ENCODE measurements at places on chromosomes 3 and 15.

- DNase-seq: no peak
Observed at GRCh38 chr3:55719508-55719907, 232.4 kb upstream of the WNT5A start.

GRCh38 chr15:63939531-63940130 lies 105.9 kb upstream of the HERC1 start:
- no peak for DNase-seq

DNA sequence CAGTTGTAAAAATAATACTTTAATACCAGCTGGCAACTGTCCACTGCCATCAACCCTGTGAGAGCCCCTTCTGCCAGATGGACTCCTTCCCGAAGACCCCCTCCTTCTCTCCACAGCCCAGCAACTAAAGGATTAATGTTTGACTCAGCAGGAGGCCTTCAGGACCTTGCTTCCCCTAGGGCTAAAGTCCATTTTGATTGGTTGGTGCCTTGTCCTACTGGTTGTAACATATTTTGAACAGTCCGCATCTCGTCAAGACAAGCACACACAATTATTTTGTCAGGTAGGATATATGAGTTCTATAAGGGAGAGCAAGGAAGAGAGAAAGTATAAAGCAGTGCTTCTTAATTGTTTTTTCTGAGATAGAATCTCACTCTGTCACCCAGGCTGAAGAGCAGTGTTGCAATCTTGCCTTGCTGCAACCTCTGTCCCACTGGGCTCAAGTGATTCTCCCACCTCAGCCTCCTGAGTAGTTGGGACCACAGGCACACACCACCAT lies 18.6 kb downstream of the ACOX2 start:
- no peak for DNase-seq

DNA sequence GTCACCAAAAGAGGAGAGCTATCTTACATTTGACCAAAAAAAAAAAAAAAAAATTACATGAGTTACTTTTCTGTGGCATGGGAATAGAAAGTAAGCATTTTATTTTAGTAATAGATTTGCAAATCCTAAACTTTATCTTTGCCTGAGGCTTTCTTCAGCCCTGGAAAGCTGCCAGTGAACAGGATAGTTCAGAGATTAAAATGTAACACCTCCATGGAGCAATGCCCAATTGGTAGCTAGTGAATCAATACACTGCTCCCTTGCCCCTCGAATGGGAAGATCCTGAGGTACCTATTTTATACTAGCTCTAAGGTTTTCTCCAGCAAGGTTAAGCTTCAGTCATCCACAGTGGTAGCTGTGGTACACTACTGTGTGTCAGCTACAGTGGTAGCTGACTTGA lies 867.1 kb downstream of the NAALADL2 start:
- DNase-seq: no peak

- no peak for DNase-seq
Observed at GRCh38 chr15:84960391-84961113, 21.1 kb upstream of the PDE8A start.

- no peak for DNase-seq
Observed at GRCh38 chr15:66486887-66487286, 10.7 kb downstream of the SNAPC5 start.

GRCh38 chr15:43093026-43093425 lies 12.8 kb downstream of the UBR1 start:
- DNase-seq: no peak

DNA sequence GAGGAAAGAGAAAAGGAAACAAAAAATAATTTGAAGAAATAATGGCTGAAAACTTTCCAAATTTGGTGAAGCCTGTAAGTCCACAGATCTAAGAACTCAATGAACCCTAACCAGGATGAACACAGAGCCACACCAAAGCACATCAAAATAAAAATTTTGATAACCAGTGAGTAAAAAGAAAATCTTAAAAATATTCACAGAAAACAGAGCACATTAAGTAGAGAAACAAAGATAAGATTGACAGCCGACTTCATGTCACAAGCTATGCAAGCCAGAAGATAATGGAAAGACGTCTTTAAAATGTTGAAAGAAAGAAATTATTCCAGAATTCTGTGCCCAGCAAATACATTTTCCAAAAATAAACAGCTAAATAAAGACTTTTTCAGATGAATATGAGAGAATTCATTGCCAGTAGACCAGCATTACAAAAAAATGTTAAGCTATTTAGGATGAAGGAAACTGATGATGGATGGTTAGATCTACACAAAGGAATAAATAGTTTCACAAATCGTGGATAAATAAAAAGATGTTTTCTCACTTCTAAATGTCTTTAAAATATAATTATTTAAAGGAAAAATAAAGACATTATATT lies 140.2 kb upstream of the SKOR1 start:
- no peak for DNase-seq

DNA sequence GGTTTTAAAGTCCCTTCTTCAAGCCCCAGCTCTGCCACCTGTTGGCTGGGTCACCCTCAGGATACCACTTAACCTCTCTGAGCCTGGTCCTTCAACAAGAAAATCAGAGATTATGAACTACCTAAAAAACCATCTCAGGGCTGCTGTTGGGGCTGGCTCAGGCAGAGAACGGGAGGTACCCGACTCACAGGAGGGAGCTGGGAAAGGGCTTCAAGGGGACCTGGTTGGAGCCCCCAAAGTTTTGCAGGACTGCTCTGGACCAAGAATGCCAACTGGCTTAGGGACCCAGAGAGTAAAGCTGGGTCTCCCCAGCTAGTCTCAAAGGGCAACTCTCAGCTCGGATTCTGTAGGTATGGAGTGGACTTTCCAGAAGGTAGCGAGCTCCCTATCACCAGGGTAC lies 41.5 kb downstream of the WNT7A start:
- no peak for DNase-seq

- no peak for DNase-seq
Observed at GRCh38 chr3:185701611-185702261, 115.6 kb downstream of the SENP2 start.

GRCh38 chr15:35888815-35889214 lies 342.9 kb upstream of the DPH6 start:
- no peak for DNase-seq

DNA sequence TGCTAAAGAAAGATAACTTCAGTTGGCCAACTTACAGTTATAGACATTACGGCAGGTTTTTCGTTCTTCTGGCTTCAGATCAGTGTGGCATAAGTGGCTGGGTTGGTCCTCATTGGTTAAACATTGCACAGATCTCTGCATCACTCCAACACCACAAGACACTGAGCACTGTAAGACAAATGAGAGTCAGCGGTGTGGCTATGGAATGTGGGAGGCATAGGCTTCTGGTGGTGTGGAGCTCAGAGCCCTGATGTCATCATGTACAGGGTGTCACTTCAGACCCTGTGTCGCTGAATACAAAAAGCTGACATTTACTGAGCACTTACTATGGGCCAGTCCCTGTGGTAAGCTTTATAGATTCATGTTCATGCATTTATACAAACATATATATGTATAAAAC lies 146.0 kb downstream of the ADAMTS9 start:
- DNase-seq: no peak

DNA sequence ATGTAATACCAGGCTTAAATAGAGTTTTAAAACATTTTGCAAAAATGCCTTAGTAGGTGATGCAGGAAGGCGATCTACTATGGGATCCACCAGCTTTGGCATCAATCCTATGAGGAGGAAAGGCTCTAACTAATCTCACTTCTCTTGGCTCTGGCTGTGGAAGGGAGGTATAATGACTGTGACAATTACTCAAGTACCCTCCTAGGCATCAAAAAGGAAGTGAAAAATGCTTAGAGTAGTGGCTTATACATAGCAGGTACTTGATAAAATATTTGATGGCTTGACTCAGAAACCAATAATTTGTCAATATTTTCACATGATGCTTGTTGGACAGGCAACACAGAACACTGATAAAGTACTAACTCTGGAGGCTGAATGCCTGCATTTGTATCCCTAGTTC lies 34.1 kb upstream of the SERPINI2 start:
- no peak for DNase-seq

- DNase-seq: no peak
Observed at GRCh38 chr15:73712107-73712506, 27.9 kb downstream of the CD276 start.

GRCh38 chr3:9452417-9452816 lies 55.0 kb downstream of the SETD5 start:
- DNase-seq: no peak

- no peak for DNase-seq
Observed at GRCh38 chr3:50226888-50227389, 9.1 kb upstream of the GNAI2 start.

GRCh38 chr15:93882141-93882540 lies 349.2 kb upstream of the MCTP2 start:
- no peak for DNase-seq

GRCh38 chr3:9897408-9898372 lies 5.0 kb upstream of the IL17RE start:
- DNase-seq: no peak

GRCh38 chr3:36063992-36064391 lies 316.3 kb upstream of the STAC start:
- no peak for DNase-seq

DNA sequence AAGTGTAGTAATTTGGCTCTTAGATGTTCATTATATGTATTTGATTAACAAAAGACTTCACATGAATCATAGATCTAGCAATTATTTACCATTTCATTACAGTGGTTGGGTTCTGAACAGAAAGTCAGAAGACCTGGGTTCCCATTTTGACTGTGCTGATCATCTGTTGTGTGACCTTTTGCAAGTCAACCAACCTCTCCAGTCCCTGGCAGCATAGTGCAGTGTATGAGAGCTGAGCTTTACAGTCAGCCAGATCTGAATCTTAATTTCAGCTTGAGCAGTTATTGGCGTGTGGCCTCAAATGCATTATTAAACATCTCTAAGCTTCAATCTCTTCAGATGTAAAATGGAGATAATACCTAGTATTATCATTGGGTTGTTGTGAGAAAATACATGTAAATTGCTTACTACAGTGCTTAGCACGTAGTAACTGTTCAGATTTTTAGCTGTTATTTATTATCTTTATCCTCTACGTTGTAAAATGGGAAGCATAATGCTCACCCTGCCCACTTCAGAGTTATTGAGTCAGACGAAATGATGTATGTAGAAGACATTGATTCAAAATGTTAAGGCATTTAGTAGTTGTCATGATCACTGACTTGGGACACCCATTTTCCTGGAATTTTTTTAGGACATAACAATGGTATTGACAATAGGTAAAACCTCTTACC lies 104.0 kb downstream of the KLHL25 start:
- no peak for DNase-seq

DNA sequence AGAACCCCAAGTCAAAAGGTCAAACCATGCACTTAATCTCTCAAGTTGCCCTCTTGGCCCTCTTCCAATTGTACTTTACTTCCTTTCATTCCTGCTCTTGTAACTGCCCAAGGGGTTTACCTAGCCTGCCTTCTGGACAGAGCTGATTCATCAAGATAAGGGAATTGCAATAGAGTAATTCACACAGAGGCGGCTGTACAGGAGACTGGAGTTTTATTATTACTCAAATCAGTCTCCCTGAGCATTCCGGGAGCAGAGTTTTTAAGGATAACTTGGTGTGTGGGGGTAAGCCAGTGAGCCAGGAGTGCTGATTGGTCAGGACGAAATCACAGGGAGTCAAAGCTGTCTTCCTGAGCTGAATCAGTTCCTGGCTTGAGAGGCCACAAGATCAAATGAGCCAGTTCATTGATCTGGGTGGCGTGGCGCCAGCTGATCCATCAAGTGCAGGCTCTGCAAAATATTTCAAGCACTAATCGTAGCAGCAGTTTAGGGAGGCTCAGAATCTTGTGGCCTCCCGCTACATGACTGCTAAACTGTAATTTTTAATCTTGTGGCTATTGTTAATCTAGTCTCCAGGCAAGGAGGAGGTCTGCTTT lies 590.0 kb downstream of the EPHA3 start:
- DNase-seq: no peak

DNA sequence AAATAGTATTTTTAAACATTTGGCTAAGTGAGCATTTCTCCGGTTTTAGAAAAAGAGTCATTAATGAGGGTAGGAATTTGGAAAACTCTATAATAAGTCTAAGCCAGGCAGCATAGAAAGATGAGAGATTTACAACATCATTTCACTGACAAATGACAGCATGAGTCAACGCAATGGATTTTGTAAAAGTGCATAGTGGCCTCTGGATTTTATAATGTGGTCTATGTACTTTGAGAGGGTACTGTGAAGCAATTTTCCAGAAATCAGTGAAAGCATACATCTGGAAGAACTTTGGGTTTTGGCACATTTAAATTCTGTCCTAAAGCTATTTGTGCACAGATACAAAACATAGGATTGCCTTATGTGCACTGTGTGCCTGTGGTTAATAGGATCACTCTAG lies 130.8 kb upstream of the CCNL1 start:
- DNase-seq: no peak

DNA sequence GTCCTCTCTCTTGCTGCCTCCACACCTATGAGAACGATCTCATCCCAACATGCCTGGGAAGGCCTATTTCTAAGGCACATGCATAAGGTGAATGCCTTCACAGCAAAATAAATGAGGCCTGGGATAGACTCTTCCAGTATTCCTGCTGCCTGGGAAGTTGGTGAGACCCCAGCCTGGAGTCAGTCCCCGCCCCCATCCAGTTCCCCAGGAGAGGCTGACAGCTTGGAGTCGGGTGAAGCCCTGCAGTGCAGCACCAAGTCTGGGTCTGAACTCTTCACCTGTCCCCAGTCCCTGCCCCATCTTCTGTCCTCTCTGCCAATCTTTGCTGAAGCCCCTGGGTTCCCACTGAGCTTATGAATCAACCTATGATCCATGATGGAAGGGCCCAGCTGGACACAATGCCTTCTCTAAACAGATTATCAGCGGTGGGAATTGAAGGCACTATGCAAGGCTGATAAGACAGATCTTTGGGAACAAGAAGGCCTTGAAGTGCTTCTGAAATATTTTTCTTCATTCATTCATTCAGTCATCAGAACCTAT lies 10.2 kb upstream of the APBA2 start:
- no peak for DNase-seq

GRCh38 chr3:50656417-50657195 lies 18.1 kb upstream of the DOCK3 start:
- no peak for DNase-seq

GRCh38 chr15:62403164-62403809 lies 238.2 kb upstream of the C2CD4B start:
- no peak for DNase-seq
